GM12892 (cell line): ENCODE measurements at places on chromosomes 5 and 9.

- no peak for DNase-seq
These were observed 24.4 kb upstream of the TRIO start for GRCh38 chr5:14118551-14119320.

DNA sequence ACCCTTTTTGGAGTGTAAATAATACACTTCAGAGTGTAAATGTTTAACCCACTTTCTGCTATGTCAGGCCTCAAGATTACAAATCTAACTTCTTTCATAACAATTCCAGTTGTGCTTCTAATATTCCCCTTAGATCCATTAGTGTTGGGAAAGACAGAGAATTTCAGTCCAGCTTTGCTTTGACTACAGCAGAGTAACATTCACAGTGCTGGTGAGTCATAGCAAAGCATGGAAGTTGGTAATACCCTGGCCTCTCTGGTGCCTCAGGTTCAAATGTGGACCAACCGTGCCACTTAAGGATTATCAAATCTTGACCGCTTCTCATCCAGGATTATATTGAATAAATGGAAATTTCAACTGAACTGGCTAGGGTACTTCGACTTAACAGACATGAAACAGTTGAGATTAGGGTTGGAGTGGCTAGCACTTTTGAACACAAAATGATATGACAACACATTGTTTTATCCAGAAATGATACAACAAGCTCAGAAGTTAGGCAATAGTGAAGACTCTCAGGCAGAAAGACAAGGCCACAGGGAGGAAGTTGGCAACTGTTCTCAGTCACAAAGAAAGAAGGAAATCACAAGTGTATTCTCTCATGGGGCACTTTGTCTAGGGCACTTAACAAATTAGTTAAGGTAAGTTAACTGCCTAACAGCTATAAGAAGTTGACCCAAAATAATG lies 24.4 kb upstream of the RASA1 start:
- DNase-seq, result no peak

GRCh38 chr5:174418809-174419539 lies 305.4 kb upstream of the MSX2 start:
- no peak for DNase-seq

- no peak for DNase-seq
These were observed 417 bp downstream of the GABBR2 start for GRCh38 chr9:98708103-98708932.

- DNase-seq, result no peak
These were observed 16.6 kb upstream of the UNC5A start for GRCh38 chr5:176793736-176794135.

DNA sequence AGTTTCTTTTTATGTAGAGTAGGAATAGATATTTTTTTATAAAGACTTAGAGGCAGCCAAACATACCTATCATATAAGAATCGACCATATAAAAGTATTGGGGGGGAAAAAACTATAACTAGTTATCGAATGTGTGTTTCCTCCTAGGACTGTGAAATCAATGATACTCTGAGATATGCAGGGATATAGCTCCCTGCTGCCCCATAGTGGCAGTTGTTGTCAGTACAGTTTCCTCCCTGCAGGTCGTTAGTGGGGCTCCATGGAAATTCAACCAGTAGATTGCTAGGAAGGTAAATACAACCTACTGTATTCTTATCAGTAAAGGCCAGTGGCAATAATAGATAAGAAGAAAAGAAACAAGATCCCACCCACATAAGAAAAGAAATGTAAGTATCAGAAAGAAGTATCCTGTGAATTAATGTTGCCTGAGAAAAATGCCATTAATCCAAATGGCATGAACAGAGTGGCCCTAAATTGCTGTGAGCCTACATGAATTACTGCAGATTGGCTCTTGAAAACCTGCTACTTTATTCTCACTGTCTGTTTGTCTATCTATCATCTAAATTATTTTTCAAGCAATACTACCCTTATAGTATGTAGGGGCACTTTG lies 136.9 kb upstream of the FBN2 start:
- no peak for DNase-seq

DNA sequence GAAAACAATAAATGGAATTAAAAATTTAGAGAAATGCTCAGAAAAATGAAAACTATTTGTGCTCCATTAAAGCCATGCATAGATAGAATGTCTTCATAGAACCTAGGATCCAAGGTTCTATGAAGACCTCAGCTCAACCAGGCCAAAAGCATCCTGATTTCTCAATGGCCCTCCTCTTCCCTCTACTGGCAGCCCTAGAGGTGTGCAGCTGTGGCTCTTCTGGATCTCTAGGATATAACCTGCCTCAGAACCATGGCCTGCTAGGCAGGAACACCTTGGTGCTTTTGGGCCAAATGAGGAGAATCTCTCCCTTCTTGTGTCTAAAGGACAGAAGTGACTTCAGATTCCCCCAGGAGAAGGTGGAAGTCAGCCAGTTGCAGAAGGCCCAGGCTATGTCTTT lies 15.1 kb downstream of the IFNA1 start:
- DNase-seq, result no peak

DNA sequence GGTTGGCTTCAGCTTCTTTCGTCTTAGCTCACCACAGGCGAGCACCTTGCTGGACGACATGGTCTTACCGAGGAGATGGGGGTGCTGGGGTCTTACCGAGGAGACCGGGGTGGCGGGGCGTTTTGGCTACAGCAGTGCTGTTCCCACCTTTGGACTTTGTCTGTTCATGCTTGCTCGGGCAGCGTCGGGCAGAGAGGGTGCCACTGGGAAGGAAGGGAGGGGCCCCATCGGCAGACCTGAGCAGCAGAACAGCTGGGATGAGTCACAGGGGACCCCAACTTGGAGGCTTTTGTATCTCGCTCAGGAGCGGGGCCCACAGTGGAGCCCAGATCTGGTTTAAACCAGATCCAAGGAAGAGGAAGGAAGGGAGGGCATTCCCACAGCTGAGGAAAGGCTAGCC lies 106.0 kb upstream of the CACNA1B start:
- DNase-seq, result no peak

DNA sequence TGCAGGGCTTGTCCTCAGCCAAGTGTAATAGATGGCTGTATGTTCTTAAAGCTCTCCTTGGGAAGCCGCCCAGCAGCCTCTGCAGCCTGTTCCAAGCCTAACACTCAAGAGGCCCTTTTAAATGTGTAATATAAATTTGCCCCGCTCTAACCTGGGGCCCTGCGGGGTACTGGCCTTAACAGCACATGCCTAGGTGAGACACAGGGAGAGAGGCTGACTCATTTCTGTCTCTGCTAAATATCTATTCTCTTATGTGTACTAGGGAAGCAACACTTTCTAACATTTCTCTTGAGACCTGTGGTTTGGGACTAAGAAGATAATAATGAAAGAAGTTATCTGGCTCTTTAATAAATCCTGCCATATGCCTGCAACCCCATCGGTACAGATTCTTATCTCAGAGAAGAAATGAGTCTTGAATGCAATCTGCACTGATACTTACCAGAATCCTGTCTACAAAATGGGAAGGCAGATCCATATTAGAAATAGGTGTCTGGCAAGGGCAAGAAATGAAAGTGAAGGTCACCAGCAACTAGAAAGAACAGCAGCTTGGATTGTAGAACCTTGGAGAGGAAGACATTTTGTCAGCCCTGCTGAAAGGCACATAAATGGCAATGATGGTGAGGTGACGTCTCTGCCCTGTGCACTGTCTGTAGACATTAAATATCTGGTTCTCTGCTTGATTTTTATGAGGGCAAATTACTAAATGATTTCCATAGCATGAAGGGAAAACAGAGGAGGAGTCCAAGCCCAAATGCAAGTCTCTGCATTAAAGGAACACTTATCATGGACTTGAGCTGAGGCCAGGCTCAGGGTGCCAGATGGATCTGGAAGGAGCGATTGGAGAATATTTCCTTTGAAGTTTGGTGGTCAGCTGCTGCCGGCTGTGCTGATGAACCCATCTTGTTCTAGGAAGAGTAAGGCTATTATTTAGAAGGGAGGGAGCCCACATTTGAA lies 14.5 kb upstream of the TGFBI start:
- DNase-seq, result no peak

DNA sequence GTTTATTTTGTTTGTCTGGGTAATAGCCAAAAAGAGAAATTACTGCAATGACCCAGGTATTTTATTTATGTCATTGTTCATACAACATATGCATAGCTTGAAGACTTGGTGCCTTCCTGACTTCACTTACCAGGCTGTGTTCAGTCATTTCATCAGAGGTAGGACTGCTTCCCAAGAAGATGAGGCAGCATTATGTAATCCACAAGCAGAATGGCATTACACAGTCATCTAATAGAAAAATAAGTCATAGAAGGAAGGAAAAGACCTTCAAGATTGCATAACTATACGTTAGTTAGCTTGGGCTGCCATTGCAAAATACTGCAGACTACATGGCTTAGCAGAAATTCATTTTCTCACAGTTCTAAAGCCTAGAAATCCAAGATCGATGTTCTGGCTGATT lies 167.5 kb downstream of the NMUR2 start:
- no peak for DNase-seq

DNA sequence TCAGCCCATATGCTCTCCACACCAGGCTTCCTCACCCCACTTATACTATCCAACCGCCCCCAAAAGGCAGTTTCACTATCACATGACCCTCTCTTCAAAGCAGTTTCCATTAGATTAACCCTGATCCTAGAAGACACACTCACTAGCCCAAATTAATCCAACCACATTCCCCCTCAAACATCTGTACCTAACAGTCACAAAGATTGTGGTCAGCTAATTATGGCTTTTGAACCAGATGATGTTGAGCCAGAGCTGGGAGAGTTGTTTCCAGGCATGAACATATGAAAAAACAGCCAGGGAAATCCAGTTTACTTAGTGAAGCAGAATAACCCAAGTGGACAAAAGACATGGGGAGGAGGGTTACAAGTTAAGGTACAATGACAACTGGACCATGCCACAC lies 131.2 kb downstream of the SPOCK1 start:
- no peak for DNase-seq
